ENCODE measurements at places on chromosomes 2 and 18. TPM values are rescaled to one million over a fixed set of nuclear protein-coding genes. Genes with fewer than 3 reads are reported as not detected.

The AP1S3 gene
- total RNA-seq: 6.4 TPM

The SPDYA gene
- 0.28 TPM for total RNA-seq

DNA sequence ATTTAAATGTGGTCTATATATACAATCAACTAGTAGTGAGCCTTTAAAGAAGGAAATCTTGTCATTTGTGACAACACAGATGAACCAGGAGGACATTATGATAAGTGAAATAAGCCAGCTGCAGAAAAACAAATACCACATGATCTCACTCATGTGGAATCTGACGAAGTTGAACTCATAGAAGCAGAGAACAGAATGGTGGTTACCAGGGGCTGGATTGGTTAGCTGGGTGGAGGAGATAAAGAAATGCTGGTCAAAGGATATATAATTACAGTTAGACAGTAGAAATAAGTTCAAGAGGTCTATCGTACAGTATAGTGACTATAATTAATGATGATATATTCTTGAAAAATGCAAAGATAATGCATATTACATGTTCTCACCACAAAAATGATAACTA is 267.9 kb downstream of the FBXO15 start:
- H3K4me3 ChIP-seq: no peak overlapping the region
- H3K27me3 ChIP-seq: no peaks in the 10 kb centered on the region
- peak; percentile 6 for DNase-seq
- 0 out of 2 replicates have a peak, but pooled peaks cover 3% of the 10 kb centered on the region for H3K4me1 ChIP-seq
- no peaks in the 10 kb centered on the region for H3K36me3 ChIP-seq

DNA sequence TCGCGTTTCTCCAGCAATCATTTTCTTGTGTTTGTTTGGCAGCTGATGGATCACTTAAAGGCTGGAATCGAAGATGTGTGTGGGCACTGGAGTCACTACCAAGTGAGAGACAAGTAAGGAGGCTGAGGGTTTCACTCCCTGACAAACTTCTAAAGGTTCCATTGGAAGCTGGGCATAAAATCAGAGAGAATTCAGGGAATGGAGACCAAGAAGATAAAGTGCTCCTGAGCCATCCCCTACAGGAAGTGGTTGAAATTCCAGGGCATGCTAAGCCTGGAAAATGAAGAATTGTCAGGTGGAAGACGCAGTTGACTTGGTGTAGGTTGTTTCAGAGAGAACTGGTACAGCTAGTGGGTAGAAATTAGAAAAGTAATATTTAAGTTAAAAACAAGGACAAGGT is 39.1 kb downstream of the SLC9A4 start:
- H3K36me3 ChIP-seq: no peaks in the 10 kb centered on the region
- H3K4me3 ChIP-seq: no peak overlapping the region
- DNase-seq: no peak
- peaks cover 23% of the 10 kb centered on the region for H3K4me1 ChIP-seq

- no peak overlapping the region for H3K27ac ChIP-seq
- DNase-seq: no peak
- H3K4me3 ChIP-seq: no peak overlapping the region
- no peaks in the 10 kb centered on the region for H3K27me3 ChIP-seq
- H3K36me3 ChIP-seq: no peaks in the 10 kb centered on the region
Observed at GRCh38 chr2:85734015-85734414, 19.8 kb upstream of the ATOH8 start.

GRCh38 chr2:15765686-15766302 is 174.1 kb downstream of the DDX1 start:
- H3K4me3 ChIP-seq: no peak overlapping the region
- H3K27ac ChIP-seq: no peak overlapping the region
- DNase-seq: no peak
- no peaks in the 10 kb centered on the region for H3K4me1 ChIP-seq

GRCh38 chr2:74887445-74887951 is 53.6 kb downstream of the HK2 start:
- DNase-seq: peak; percentile 87
- H3K4me3 ChIP-seq: no peak overlapping the region
- no peaks in the 10 kb centered on the region for H3K27me3 ChIP-seq
- peaks cover 22% of the 10 kb centered on the region for H3K36me3 ChIP-seq
- H3K27ac ChIP-seq: peak overlapping the region; percentile 73

- no peak overlapping the region for H3K4me3 ChIP-seq
- H3K4me1 ChIP-seq: no peaks in the 10 kb centered on the region
- no peaks in the 10 kb centered on the region for H3K36me3 ChIP-seq
- no peaks in the 10 kb centered on the region for H3K27me3 ChIP-seq
- H3K27ac ChIP-seq: no peak overlapping the region
Observed at GRCh38 chr2:105926960-105927678, 182.4 kb downstream of the NCK2 start.

Data from SJSA1 (cell line).